HuH-7 (cell line): ENCODE measurements at places on chromosomes 7 and 10.

DNA sequence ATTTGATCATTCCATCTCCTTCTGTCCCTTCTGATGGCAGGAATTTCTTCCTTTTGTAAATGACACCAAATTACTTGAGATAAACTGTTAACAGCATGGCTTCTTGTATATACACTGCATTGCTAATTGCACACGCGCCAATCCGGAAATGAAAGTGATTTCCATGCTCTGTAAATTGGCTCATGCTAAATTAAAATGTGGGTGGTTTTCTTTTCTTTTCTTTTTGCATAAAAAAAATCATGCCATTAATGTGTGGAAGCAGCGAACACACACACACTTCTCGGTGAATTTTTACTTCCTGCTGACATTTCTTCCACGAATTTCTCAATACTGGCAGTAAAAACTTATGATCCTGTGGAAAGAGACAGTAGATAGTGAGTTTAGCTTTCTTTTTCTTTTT lies 123.1 kb upstream of the CCDC6 start:
- no peak for DNase-seq

GRCh38 chr10:31133251-31133791 lies 101.7 kb upstream of the ZNF438 start:
- DNase-seq, result no peak

DNA sequence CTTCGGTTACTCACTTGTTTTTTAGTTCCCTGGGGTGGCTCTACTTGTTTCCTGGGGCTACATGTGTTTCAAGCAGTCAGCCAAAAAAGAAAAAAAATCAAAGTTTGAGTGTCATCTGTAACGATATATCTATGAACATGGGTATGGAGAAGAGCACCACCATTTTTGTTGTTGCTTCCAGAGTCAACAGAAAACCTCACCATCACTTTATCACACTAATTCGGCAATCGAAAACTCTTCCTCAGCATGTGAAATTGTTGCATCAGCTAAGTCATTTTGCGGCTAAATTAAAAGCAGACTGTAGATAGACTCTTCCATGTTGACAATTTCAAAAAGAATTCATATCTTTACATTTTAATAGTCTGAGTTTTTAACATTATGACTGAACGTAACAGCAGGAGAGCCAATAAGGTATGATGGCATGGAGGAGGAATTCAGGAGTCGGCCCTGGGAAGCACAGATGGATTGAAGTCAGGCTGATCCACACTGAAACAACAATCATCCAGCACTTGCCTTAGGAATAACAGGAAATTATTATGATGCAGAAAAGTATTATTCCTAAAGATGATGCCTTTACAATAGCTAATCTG lies 455.7 kb upstream of the KLF6 start:
- no peak for DNase-seq

DNA sequence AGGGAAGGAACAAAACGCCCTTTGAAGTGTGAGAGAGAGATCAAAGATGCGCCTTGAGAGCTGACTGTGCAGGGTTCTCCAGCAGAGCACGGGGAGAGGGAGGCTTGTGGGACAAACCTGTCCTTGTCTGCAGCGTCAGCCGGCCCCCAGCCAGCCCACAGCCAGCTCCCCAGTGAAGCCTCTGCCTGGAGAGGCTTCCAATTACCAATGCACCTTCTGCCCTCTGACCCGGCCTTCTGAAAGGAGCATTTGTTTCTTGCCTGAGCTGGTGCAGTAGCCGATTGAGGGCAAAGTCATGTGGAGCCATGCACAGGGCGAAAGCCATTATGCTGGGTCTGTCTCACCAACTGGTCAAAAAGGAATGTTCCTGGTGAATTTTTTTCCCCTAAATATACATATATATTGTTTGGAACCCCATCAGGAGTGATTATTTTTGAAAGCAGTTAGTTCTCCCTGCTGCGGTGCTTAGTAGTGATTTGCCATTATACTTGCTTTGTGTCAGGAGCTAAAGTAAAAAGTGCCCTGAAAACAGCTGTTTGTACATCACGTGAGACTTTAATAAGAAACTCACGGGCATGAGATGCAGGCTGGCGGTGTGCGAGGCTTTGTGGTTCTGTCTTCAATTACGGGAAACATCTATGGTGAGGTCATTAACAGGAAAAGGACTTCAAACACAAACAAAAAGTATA lies 268.6 kb downstream of the KLF6 start:
- DNase-seq, result peak; percentile 61

DNA sequence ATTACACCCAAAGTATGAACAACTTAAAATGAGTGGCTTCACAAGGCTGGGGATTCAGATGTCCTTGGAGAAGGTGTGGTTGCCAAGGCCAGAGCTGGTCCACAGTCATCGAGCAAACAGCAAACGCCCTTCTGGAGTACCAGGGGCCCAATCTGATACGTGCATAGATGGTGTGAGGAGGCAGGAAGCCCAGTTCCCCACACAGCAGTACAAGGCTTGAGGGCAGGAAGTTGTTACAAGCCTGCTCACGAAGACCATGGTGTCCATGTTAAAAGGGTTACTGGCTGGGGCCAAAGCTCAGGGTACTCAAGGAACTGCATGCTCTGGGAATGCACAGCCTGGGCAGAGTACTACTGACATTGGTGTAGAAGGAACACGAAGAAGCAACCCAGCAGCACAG lies 4.6 kb upstream of the ANKRD26 start:
- no peak for DNase-seq

- DNase-seq, result no peak
Observed at GRCh38 chr7:86629-87028, 105.7 kb upstream of the FAM20C start.

DNA sequence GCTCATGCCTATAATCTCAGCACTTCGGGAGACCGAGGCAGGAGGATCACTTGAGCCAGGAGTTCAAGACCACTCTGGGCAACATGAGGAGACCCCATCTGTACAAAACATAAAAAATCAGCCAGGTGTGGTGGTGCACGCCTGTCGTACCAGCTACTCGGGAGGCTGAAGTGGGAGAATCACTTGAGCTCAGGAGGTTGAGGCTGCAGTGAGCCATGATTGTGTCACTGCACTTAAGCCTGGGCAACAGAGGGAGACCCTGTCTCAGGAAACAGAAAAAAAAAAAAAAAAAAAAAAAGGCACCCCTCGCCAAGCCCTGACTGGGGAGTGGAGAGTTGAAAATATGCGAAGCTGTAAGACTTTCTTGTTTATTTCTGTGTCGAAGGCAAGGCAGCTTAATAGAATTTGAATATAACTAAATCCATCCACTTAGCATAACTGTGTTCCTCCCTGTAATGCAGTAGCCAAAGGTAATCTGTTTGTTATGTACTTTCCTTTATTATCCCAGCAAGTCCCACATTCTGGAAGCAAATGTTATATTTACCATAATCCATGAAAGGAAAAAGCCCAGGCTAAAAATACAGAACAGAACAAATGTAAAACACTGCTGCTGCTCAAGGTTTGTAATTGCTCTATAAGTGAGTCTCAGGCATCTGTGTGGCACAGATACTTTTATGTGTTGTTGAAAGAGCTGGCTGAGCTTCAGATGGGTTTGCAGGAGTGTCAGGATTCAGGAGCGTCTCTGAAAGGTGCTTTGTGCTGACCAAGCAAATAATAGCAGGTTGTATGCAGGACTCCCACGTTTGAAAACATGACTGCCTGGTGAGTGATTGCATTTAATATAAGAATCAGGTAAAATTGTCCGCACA lies 127.2 kb downstream of the CELF2 start:
- DNase-seq, result no peak

- no peak for DNase-seq
Observed at GRCh38 chr7:142498364-142498763, 240.5 kb upstream of the PRSS58 start.

- no peak for DNase-seq
Observed at GRCh38 chr10:31875608-31876007, 53.0 kb downstream of the ARHGAP12 start.

GRCh38 chr7:158549616-158550393 lies 37.8 kb downstream of the PTPRN2 start:
- no peak for DNase-seq

DNA sequence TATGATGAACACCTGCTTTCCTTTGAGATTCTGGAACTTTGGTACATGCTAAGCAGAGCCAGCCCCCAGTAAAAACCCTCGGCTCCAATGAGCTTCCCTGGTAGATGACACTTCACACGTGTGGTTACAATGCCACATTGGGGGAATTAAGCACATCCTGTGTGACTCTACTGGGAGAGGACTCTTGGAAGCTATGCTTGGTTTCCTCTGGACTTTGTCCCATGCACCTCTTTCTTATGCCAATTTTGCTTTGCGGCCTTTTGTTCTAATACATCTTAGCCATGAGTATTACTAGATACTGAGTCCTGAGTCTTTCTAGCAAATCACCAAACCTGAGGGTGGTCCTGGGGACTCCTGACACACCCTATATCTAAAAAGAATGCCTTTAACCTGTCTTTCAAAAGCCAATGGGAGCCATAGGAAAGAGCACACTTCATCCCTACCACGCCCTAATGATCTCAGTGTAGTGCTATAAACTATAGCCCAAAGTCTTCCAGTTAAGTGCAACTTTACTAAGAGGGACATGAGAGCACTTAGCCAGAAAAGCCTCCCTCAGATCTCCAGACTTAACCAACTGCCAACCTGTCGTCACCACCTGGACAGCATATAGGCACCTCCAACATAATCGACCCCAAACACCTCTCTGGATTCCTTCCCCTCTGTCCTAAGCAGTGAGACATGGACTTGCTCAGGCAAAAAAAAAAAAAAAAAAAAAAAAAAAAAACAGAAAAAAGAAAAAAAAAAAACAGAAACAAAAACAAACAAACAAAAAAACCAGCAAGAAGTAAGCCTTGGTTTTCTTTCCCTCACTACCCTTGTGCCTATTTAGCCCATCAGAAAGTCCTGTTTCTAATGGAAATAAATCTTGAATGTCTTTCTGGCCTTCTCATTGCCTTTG lies 37.4 kb downstream of the CCDC6 start:
- DNase-seq, result no peak

DNA sequence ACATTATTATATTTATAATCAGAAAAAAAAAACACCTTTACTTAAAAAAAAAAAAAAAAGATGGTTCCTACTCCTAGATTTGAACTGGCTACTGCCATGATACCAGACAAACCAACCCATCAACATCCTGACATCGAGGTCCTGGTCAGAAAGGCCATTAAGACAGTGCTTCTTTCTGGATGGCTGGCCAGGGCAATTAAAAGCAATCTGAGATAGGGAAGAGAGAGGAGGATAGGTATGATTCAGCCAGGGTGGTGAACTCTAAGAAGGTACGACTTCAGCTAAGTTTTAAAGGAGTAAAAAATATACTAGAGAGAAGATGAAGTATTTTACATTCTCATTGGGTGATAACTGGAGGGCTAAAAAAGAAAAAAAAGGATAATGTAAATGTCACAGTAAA lies 139.0 kb downstream of the DOCK4 start:
- DNase-seq, result no peak

GRCh38 chr7:155809332-155809946 lies 2.8 kb downstream of the SHH start:
- no peak for DNase-seq

DNA sequence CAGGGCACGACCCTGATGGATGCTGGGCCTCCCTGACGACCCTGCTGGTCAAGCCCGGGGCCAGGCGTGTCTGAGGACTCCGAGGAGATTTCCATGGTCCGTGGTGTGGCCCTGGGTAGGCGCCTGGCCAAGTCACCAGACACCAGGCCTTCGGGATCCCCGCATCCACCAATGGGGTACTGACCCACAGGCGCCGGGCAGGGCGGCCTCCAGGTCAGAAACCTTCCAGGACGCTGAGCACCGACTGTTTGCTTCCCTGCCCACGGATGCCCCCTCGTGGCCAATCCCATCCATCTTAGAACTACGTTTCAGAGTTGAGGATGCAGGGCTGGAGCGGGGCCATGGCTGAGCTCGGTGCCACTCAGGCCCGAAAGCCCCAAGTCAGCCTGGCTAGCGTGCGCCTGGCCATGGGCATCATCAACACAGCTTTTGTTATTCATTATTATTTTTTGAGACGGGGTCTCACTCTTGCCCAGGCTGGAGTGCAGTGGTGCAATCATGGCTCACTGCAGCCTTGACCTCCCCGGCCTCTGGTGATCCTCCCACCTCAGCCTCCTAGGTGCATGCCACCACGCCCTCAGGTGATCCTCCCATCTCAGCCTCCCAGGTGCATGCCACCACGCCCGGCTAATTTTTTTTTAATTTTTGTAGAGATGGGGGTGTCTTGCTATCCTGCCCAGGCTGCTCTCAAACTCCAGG lies 7.1 kb upstream of the AMZ1 start:
- DNase-seq, result peak; percentile 98

GRCh38 chr7:2142386-2142785 lies 90.4 kb downstream of the MAD1L1 start:
- no peak for DNase-seq

DNA sequence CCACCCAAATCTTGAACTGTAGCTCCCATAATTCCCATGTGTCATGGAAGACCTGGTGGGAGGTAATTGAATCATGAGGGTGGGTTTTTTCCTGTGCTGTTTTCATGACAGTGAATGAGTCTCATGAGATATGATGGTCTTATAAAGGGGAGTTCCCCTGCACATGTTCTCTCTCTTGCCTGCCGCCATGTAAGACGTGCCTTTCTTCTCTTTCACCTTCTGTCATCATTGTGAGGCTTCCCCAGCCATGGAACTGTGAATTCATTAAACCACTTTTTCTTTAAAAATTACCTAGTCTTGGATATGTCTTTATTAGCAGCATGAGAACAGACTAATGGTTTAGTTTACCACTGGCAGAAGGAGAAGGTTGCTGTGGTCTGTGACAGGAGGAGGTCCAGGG lies 111.5 kb upstream of the RAB18 start:
- DNase-seq, result no peak

DNA sequence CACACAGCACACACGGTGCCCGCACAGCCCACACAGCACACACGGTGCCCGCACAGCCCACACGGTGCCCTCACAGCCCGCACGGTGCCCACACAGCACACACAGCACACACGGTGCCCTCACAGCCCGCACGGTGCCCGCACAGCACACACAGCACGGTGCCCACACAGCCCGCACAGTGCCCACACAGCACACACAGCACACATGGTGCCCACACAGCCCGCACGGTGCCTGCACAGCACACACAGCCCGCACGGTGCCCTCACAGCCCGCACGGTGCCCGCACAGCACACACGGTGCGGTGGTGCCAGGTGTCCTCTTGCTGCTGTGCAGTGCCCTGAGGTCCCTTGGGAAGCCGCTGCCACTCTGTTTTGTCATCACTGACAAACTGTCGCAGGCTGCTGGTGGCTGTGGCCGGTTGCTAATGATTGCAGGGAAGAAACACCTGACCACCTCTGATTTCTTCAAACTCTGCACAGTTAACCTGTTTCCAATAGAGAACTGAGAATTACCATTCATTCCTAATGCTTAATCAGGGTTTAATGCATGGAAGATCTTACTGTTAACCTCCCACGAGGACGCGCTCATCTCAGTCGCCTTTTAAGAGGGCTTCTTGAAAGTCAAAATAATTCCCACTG lies 66.9 kb downstream of the GLRX3 start:
- DNase-seq, result no peak

DNA sequence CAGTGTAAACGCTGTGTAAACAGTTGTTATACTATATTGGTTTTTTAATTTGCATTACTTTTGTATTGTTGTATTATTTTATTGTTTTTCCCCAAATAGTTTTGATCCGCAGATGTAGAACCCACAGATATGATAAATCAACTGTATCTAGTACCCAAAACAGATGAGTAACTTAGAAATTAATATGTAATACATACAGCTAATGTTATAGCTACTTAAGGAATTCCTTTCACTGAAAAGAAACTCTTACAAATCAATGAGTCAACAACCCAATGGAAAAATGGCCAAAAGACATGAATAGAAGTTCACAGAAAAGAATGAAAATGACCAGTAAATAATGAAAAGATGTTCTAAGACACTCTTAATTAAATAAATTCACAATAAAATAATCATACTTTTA lies 32.3 kb upstream of the ARL4A start:
- DNase-seq, result no peak

GRCh38 chr10:35270100-35270499 lies 66.2 kb upstream of the CCNY start:
- no peak for DNase-seq

- no peak for DNase-seq
Observed at GRCh38 chr10:90138844-90139243, 437.5 kb downstream of the KIF20B start.
